Stimulated activated CD4-positive, alpha-beta T cell treated with anti-CD3 and anti-CD28 coated beads, Interleukin-1b, Interleukin-23, amount 100 ng/mL, for 1 hour (primary cell): ENCODE measurements at places on chromosomes 4 and X.

- no peak for DNase-seq
Observed at GRCh38 chr4:111492496-111492895, 652.8 kb upstream of the FAM241A start.

DNA sequence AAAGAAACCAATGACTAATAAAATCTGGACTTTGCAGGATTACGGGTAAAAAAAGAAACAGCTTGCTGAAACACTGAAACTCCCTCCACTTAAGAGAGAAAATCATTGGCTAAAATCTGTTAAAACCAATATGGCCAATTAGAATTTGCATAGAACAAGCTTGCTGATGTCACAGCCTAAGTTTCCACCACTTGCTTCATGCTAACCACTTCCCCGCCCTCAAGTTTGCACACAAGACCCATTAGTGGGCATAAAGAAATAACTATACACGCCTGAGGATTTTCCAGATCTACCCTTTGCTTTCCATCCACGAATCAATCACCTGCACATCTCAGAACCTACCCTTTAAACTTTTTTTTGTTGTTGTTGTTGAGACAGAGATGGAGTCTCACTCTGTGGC, 42.7 kb upstream of the PHEX start:
- no peak for DNase-seq

- DNase-seq, result no peak
Observed at GRCh38 chr4:140382732-140383131, 9.3 kb downstream of the SCOC start.

GRCh38 chrX:136047969-136048368, 62.7 kb downstream of the SLC9A6 start:
- DNase-seq, result no peak

DNA sequence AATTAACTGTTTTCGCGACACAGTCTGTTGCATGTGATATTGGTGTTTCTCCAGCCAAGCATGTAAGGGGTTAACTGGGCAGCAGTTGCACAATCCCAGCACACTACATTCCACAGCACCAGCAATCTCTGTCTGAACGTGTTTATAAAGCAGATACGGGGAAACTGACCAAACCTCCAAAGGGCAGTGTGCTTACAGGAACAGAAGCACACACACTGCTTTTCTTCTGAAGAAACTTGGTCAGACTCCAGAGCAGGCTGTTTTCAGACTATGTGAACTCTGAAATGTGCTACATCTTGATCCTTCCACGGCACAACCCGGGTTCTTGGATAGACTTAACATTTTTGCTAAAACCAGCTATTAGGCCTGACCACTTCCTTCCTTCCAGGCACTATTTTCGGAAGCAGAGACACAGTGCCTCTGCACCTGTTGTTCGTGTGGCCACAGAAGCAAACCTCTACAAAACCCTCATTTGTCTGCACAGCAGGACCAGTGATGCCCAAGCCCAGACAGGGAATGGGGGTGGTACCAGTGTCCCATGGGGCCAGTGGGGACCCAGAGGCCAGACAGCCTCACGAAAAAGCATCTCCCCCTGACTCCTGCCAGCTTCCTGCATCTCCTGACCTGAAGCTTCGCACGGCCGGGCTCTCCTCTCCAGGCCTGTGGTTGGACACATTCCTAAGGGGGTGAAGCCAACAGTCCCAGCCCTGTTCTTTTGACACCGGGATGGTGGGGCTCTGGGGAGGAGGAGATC, 90.1 kb downstream of the IRF2 start:
- DNase-seq, result no peak

- no peak for DNase-seq
Observed at GRCh38 chr4:94806376-94806775, 48.6 kb downstream of the BMPR1B start.
